Keratinocyte (primary cell): ENCODE measurements at places on chromosomes 3 and 15.

DNA sequence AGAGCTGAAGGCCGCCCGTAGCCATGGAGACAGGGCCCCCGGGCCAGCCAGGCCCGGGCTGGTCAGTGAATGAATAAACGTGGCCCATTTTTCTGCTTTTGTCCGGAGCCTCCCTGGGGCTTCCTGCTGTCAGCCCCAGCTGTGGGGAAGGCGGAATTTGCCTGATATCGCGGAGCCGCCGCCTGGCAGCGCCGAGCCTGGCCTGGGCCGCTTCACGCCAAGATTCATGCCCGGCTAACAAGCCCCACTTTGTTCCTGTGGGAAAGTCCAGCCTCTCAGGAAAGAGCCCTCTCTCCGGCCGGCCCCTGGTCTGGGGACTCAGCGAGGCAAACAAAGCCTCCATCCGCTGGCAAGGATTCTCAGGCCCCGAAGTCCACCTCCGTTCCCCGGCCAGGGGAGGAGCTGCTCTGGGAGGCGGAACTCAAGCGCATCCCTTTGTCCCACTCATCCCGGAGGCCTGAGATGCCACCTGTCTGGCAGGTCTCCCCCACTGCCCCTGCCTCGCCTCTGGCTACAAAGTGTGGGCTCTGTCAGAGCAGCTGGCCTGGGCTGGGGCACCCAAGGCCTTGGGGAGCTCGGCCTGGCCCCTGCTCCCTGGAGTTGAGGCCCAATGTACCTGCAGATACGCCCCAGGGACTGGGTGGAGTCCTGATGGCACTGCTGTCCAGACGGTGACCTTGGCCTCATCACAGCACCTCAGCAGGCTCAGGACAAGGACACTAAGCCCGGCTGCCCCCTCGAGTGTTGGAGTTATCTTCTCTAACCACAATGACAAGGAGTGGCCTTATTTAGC lies 51.6 kb upstream of the SLC6A11 start:
- no peak for DNase-seq

- DNase-seq = no peak
Measured at GRCh38 chr15:34064438-34064837, 25.4 kb upstream of the AVEN start.

DNA sequence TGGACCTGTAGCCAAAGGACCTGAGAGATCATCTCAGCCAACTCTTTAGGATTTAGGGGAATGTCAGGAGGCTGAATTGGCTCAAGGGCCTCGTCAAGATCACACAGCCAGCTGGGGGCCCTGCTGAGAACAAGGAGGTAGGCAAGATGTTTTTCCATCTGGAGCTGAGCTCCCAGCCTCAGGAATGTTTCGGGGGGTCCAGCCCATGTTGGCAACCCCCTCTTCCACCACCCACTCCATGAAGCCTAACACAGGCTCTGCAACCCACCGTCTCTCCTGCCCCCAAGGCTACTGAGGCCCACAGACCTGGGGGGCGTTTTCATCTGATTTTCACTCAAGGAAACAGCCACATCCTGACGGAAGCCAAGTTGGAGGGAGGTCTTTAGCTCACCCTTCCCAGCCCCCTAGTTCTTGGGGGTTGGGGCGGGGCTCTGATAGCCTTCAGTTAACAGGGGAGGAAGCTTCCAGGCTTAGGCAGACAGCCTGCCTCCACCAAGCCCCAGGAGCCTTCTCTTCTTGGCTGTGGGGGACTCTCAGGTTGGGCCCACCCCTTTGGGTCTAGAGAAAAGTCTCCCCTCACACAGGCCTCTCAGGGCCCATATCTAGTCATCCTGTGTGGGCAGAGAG lies 48.8 kb downstream of the EPHB3 start:
- no peak for DNase-seq

GRCh38 chr3:27287052-27287451 lies 82.1 kb downstream of the NEK10 start:
- no peak for DNase-seq

GRCh38 chr3:124258057-124258500 lies 266.2 kb upstream of the ROPN1 start:
- no peak for DNase-seq

DNA sequence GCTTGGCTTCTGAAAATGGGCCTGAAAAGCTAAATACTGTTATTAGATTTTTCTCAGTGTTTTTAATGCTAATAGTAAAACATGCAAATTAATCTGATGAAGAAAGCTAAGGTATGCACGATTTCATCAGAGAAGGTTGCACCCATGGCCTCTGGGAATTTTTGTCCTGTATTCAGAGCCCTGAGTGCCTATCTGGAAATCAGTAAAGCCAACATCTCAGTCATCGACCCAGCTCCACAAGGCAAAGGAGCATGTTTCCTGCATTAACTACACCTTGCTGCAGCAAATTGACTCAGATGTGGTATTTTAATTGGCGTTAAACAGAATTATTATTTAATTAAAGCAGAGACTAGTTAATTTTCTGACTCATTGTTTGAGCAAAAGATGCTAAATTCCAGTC lies 49.0 kb upstream of the TP63 start:
- no peak for DNase-seq

GRCh38 chr3:71064291-71064955 lies 519.1 kb downstream of the FOXP1 start:
- no peak for DNase-seq

DNA sequence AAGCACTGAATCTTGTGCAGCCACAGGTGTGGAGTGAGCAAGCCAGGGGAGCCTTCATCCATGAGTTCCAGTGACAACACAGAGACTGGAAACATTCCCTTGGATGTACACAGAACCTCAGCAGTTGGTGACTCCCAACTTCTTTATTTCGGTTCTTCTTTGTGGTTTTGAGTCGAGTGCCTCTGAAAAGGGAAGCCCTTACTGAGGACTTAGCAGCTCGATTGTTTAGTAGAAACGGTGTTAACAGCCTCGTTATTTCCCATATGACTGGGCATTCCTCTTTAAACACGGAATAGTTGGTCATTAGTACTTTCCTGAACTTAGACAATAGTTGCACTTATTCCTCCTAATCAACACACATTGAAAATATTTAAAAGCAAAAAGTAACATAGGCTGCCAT lies 7.7 kb downstream of the SLCO3A1 start:
- DNase-seq = no peak

DNA sequence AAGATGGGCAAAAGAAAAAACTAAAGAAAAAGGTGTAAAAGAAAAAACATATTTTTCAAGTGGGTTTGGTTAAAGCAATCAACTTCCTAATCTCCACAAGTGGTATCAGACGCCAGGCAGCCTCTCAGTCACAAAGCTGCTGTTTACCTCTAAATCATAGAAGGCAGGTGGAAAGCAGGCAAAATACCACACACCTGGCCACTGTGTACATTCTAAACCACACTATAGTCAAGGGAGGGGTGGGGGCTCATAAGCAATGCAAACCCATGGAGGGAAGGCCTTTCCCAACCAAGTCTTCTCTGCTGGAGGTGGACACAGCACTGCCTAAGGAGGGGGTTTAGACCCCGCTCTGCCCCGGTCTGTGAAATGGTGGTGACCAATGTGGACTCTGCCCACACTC lies 50.4 kb downstream of the MCF2L2 start:
- DNase-seq = no peak

DNA sequence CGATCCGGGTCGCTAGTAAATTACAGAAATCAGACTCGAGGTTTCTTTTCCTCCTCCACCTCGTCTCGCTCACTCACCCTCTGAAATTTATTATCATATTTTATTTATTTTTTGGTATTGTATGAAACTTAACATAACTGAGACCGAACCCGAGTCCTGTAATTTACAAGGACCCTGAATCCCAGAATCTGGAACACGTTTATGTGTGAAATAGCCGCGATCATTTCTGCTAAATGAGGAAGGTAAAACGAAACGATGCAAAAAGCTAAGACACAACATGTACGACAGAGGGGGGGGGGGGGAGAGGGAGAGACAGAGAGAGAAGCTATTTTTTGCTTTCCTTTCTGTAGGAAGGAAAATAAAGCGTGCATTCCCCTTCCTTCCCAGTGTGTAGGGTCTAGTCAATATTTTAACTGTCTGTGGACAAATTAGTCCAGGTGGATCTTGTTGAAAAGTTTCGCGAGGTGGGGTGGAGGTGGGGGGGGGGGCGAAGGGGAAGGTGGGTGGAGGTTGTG lies 1.6 kb downstream of the BBX start:
- DNase-seq = no peak

- DNase-seq = no peak
Measured at GRCh38 chr3:37993067-37993455, 2.5 kb downstream of the VILL start.

DNA sequence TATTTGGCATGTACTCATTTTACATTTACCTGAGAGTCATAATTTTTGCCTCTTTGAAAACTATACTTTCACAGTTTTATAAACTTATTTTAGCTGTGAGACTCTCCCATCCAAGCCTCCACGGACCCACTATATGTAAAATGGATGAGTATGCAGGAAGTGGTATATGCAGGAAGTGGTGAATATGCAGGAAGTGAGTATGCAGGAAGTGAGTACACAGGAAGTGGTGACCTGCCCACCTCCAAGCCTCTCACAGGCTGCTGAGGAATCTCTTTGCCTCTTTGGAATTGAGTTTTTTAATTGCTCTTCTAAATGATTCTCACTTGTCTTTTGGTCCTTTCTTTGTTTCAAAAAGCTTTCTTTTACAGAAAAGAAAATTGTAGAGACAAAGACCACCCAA lies 85.2 kb downstream of the KBTBD8 start:
- peak; percentile 2 for DNase-seq

- DNase-seq = no peak
Measured at GRCh38 chr3:197510642-197511018, 45.1 kb downstream of the BDH1 start.

GRCh38 chr3:11154036-11154952 lies at the start of gene HRH1:
Gene HRH1 (plus strand): TSS chr3:11154493. CDS start chr3:11259038, 104,545 bp downstream.
- DNase-seq = no peak

GRCh38 chr15:76168237-76168984 lies 108.6 kb downstream of the TMEM266 start:
- no peak for DNase-seq

- DNase-seq = peak; percentile 66
Measured at GRCh38 chr3:5122741-5123706, 932 bp downstream of the ARL8B start.

GRCh38 chr15:49865925-49866757 lies 245.3 kb downstream of the DTWD1 start:
- no peak for DNase-seq

DNA sequence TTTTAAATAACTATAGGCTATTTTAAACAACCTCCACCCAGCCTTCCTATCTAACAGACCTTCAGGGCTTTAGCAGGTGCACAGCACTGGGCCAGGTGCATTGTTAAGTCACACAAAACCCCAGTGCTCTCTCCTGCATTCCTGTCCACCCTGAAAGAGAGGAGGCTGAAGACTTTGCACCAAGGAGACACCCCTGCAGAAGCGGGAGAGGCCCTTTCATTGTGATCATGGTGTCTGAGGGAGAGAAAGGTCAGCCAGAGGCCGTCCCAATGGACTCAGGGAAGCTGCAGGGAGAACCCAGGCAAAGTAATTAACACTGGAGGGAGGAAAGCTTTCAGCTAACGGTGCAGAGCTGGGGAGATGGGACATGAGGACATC lies 5.2 kb downstream of the LRIG1 start:
- no peak for DNase-seq
